ENCODE measurements at places on chromosomes 16 and 17.

DNA sequence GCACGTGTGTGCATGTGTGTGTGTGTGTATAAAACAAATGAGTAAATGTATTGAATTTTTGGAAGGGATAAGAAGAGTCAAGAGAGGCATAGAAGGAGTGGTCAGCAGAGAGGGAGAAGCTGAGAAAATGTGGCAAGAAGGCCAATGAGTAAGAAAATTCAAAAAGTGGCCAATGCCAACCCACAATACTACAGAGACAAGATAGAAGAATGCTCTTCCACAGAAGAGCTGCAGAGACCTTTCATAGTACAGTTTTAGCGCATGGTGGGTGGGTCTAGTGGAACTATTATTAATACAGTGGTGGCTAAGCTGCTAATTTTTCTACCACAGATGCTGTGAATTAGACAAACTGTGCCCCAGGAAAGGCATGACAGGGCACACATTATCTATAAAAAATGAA is 233.5 kb downstream of the NTN1 start:
- DNase-seq, result no peak

DNA sequence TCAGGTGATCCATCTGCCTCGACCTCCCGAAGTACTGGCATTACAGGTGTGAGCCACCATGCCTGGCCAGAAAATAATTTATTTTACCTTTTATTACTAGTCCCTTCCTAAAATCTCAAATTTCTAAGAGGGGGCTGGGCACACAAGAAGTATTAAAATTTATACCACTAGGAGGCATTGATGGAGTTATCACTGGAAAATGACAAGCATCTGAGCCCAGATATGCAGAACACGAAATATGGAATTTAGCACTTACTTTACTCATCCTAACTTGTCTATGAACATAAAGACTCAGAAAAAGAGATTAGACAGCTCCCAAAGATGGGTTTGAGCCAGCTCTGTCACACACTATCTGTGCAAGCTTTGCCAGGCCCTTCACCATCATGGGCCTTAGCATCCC is 46.4 kb downstream of the STAT5A start:
- no peak for DNase-seq

- no peak for DNase-seq
Measured at GRCh38 chr16:66509576-66509975, 40.3 kb downstream of the TK2 start.

- DNase-seq, result no peak
Measured at GRCh38 chr17:82686366-82687324, 11.9 kb downstream of the RAB40B start.

DNA sequence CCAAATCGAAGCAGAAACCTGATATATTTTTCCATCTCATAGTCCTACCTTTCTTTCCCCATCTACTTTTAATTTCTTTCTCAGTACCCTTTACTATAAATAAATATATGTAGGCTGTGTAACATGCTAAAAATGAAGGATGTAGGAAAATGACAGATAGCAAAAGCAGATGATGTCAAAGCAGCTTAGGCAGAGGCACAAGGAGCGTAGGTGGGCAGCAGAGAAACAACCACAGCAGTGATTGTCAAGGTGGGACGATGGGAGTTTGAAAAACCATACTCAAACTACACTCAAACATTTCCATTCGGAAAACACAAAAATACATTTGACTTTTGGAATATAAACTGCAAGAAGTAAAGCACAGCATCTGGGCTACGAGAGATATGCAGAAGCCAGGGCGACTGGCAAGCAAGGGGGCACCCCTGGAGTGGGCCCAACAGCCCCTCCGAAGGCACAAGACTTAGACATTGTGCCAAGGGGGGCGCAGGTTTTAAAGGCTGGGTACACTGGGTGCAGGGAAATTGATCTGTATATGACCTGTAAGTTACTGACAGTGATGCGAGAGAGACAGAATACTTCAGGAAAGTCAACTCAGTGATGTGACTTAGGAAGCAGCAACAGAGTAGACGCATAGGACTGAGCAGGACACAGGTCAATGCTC is 31.1 kb downstream of the SNN start:
- no peak for DNase-seq

Data from GM13977 (cell line).